ENCODE measurements at places on chromosomes 7 and 10. TPM values are rescaled to one million over a fixed set of nuclear protein-coding genes. Genes with fewer than 3 reads are reported as not detected.

- peak; percentile 35 for DNase-seq
These were observed 117.8 kb upstream of the AKR1E2 start for GRCh38 chr10:4708123-4708759.

GRCh38 chr10:118444069-118444468 lies 101.9 kb upstream of the FAM204A start:
- no peak for DNase-seq

GRCh38 chr7:138630059-138630610 lies 71.0 kb downstream of the SVOPL start:
- DNase-seq: no peak

The PLAU gene
- 19.5 TPM for total RNA-seq

The TMEM176B gene
- 1.4 TPM for total RNA-seq
